ENCODE measurements at places on chromosomes 7 and 10.

DNA sequence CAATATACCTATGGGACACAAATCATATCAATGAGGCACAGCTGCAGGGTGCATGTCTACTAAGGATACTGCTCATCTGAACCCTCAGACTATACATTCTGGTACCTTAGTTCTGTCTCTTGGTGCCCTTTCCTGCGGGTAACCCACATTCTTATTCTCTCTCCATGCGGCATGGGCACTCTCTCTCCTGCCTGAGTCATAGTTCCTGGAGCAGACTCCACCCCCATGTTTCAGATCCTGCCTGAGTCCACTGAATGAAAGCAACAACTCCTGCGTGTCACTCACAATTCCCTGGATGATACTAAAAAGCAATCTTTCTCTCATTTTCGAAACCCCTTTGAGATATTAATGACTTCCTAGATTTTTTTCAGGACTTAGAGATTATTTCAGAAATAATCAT is 653.1 kb upstream of the C7orf33 start:
- no peak for ATAC-seq

- no peak for ATAC-seq
Observed at GRCh38 chr10:132814469-132814856, 28.5 kb upstream of the NKX6-2 start.

GRCh38 chr7:141313896-141314295 is 237.3 kb upstream of the AGK start:
- no peak for ATAC-seq

DNA sequence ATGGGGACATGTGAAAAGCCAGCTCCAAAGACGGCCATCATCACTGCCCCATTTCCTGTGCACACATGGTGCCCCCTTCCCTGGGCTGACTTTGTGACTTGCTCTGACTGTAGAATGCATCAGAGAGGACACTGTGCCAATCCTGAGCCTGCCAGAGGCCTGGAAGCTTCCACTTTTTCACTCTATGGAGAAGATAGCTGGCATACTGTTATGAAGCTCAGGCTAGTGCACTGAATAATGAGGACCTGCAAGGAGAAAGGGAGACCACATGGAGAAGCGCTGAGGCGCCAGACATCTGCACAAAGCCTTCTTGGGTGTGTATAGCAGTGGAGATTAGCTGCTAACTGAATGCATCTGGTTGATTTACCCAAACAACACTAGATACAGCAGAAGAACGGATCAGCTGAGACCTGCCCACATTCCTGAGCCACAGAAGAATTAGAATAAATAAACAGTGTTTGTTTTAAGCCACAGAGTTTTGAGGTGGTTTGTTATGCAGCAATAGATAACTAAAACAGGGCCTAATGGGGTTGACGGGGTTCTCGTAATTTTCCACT is 58.9 kb upstream of the C10orf90 start:
- no peak for ATAC-seq

DNA sequence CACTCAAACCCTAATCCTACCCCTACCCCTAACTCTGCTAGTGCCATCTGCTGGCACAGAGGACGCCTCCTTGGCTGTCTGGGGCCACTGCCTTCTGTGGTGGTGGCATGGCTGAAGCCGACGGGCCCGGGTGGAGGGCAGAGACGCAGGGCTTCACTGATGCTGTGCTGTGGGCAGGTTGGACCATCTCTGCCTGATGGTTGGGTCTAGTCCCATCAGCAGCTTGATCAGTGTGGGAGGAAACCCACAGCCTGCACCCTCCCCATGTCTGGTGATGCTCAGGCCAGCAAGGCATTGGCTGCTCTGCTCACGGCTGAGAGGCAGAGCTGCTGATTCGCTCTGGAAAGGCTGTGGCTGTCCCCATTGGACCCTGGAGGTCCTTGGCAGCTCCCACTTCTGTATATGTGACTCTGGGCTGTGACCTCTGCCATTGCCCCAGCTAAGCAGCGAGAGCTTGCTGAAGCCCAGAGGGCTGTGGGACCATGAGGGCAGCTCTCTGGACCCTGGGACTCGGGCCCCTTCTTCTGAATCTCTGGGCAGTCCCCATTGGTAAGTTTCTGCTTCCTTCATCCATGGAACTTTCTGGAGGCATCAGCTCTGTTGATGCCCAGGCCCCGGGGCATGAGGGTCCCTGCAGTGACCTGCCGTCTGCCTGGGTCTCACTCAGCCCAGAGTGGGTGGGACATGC is at the start of gene SCART1:
SCART1 (plus strand) TSS at position 430 of the 688 bp plus-strand sequence; CDS start at position 483, 53 bp downstream.
- no peak for ATAC-seq

DNA sequence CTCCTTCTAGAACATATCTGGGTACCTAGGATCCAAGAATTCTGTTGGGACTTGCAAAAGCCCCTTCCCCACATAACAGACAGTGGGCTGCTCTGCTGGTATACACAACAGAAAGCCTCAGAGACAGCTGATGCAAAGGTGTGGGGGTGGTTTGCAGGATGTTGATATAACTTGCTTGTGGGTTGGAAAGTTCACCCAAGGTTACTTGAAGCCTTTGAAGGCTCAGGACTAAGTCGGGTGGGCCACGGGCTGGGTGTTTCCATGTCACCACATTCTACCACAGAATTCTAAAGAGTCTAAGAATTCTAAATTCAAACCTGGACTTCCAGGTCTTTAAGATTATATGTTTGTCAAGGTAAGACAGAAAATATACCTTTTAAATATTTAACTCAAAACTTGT is 7.4 kb upstream of the NRCAM start:
- no peak for ATAC-seq

GRCh38 chr10:33274096-33274785 is 60.2 kb downstream of the NRP1 start:
- no peak for ATAC-seq

- ATAC-seq: no peak
Observed at GRCh38 chr7:75712517-75713361, 26.0 kb downstream of the HIP1 start.

DNA sequence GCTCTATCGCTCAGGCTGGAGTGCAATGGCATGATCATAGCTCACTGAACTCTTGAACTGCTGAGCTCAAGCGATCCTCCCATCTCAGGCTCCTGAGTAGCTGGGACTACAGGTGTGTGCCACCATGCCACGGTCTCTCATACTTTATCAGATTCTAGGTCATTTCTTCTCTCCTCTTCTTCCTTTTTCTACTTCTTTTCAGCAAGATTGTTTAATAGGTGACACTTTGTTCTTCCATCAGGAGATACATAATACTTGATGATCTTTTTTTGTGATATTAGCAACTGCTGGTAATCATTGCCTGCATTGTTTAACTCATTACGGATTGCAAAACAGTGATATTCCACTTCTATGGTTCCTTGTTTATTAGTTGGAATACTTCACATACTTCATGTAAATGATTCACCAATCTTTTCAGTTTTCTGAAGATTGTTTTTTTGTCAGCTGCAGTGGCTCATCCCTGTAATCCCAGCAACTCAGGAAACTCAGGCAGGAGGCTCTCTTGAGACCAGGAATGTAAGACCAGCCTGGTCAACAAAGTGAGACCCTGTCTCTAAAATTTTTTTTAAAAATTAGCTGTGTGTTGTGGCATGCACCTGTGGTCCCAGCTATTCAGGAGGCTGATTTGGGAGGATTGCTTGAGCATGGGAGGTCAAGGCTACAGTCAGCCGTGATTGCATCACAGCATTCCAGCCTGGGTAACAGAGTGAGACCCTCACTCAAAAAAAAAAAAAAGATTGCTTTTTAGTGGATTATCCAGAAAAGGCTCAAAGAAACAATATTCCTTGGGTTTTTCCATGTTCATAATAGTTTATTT is 36.2 kb upstream of the CHST3 start:
- ATAC-seq: no peak

GRCh38 chr10:126288547-126289493 is 99.5 kb downstream of the ADAM12 start:
- no peak for ATAC-seq

DNA sequence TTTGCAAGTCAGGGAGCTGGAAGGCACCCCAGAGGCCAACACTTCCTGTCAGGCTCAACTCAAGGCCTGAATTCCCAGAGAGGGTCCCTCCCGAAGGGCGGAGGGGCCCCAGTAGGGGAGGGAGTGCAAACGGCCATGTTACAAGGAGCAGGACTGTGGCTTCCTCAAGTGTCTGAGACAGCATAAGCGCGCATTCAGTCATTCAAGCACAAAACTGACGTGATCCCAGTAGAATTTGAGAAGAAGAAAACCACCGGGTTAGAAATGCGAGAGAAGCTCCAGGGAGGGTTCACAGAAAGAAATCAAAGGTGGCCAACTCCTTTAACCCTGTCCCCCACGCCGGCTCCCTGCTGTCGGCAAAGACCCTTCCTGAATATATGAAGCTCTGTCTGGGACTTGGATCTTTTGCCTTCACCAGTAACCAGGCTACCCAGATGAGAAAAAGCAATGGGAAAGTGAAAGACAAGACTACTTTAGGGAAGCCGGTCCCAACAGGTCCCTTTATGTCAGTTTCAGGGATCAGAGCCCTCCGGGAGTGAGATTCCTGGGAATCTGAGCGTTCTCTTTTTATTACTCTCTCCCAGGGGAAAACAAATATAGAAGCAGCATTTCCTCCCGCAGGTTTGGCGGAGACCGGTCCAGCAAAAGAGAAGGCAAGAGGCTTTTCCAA is 1.3 kb downstream of the AFAP1L2 start:
- ATAC-seq: peak; percentile 31

DNA sequence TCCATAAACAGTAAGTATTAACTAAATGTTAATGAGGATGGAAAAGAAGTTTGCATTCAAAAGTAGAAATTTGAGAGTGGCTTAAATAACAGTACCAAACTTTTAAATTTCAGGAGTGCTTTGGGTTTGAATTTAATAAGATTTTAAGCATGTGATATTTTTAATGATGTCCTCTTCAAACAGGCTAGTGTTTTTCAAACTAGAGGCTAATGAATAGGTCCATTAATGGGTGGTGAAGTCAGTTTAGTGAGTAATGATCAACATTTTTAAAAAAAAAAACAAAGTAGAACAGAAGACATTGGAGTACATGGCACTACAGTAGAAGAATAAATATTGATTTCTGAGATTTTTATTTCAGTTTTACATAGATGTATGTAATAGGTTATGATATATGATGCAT is 72.9 kb downstream of the AKAP9 start:
- no peak for ATAC-seq

DNA sequence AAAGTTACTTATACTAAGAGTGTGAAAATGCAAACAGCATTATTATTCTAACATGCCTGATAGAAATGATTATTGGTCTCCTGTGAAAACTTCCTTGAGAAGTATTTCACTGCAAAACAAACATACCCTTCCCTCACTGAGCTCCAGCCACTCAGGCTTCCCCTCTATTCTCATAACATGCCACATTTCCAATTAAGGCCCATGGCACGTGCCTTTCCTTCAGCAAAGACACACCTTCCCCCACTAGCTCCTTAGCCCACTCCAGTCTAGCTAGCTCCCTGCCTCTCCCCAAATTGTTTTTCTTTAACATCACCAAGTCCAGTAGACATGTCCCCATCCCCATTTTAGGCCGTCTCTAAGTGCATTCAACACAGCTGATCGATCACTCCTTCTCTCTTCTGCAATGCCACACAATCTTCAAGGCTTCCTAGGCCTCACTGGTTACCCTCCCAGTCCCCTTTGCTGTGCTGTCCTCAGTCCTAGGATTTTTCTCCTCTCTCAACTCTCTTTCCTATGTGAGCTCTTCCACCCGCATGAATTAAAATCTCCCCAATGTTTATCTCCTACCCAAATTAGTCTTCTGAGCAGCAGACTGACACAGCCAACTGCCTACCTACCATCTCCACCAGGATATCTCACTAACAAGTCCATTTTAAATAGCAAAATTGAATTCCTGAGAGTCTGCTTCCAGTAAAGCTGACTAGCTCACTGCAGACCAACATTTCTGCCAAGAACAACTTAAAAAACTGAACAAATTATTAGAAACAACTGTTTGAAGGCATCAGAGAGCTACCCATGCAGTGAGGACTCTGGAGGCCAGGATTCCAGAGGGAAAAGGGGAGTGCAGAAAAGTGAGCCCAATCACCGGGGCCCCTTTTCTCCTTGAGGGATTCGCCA is 11.9 kb downstream of the CYTH3 start:
- ATAC-seq: no peak

All from stimulated activated memory B cell treated with anti-CD40 and anti-IgM and Interleukin-4, amounts not matched to agents 10 μg/mL and 1 μg/mL and 100 μg/mL, for 72 hours (primary cell).